ENCODE measurements at places on chromosomes 2 and 18.

DNA sequence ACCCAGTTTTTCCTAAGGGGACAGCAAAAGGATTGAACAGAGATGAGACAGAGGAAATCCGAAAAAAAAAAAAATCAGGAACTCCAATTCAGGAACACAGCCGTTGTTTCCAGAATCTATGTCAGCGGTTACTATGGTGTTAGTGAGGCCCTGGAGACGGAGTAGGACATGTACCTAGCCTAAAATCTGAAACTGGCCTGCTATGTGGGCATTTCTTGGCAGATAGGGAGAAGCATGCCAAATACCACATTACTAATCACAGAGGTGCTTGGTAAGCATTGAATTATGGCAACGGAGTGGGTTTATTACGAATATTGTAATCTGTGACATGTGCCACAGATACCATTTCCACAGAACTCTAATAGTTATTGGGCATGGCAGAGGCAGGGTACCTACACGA, 530.6 kb downstream of the CCDC85A start:
- DNase-seq: no peak

- DNase-seq: no peak
Measured at GRCh38 chr2:25372405-25373268, 30.9 kb upstream of the DNMT3A start.

GRCh38 chr2:28801726-28802125, 8.9 kb upstream of the SPDYA start:
- no peak for DNase-seq

DNA sequence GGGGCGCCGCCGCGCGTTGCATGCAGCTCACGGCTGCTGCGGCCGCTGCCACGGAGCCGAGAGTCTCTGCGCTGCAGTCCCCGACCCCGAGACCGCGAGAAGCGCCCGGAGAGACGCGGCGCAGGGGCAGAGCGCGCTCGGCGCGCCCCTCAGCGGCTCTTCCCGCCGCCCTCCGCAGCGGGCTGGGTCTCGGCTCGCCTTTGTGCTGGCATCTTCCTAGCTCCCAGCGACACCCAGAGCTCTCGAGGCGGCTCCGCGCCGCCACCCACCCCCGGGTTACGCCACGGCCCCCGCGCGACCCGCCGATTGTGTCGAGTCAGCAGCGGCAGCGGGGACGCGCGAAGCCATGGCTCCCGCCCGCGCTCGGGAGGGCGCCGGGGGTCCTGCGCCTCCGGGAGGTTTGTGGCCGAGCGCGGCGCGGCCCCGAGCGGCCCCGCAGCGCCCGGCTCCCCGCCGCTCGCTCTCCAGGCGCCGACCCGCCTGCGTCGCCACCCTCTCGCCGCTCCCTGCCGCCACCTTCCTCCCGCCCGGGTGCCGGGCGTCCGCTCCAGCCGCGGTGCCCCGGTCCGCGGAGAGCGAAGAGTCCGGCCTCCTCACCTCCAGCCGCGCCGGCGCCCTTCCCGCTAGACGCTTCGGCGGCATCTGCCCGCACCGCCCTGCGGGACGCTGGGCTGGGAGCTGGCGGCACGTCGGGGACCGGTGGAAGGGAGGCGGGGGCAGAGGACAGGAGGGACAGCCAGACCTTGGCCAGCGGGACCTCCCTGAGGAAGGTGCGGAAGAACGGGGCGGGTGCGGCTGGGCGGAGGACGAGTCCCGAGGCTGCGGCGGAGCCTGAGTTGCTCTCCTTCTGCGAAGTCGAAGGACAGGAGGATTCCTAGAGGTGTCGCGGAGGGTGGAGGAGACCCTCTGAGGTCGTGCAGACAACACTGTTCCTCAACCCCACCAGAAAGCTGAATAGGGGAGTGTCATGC, 46.3 kb upstream of the CCDC150 start:
- DNase-seq: peak; percentile 80

- no peak for DNase-seq
Measured at GRCh38 chr18:79826966-79827365, 29.2 kb downstream of the KCNG2 start.

GRCh38 chr2:236731767-236732580, 162.3 kb downstream of the ACKR3 start:
- no peak for DNase-seq

DNA sequence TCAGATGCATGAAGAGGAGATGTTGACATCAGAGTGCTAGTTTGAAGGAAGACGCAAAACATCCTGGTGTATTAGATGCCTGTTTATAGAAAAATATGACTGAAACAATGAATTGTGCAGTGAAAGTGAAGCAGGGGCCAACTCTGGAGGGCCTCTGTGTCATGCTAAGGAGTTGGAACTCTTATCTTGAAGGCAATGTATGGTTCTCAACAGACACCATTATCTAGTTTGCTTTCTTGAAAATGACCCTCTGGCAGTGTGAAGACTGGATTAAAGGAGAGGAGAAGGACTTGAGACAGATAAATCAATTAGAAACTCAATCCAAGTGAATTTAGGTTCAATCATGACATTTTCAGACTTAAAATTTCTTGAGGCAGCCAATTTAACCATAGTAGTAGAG, 63.1 kb downstream of the ITGA4 start:
- DNase-seq: no peak

DNA sequence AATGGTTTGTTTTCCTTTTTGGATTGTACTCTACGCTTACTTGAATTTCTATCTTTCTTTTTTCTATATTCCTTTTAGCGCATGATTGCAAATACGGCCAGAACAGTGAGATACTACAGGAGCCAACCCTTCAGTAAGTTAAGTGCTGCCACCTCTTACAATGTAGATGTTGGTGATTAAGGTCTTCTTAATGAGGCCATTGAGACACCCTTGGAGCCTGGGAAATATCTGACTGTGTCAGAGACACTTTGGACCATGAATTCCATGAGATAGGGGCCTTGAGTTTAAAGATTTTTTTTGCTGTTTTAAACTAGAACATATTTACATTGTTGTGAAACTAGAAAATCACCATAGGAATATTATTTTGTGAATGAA, 27.1 kb upstream of the MAP3K20 start:
- DNase-seq: no peak

DNA sequence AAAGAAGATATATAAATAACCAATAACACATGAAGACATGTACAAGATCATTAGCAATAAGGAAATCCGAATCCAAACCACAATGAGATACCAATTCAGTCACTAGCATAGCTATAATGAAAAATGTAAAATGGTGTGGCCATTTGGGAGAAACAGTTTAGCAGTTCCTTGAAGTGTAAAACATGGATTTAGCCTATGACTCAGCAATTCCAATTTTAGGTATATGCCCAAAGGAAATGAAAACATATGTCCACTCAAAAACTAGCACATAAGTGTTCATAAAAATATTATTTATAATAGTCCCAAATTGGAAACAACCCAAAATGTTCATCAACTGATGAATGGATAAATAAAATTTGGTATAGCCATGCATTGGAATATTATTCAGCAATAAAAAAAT, 165.5 kb upstream of the CRIM1 start:
- DNase-seq: no peak

DNA sequence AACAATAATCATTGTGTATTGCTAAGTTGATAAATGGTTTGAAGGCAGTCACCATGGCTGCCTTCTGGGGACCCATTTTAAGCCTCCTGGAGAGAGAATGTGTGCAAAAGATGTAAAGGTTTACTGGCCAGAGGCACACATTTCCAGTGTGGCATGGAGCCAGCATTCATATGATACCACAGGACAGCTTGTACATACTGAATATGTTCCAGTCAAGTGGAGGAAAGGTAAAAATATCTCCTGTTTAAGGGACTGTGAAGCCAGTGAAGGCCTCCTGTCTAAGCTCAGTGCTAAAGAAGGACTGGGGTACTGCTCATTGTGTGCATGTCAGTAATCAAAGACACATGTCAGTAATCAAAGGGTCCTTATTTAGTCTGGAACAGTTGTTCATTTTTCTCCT, 119.2 kb downstream of the BABAM2 start:
- DNase-seq: no peak

- DNase-seq: no peak
Measured at GRCh38 chr2:71922091-71922490, 225.6 kb downstream of the CYP26B1 start.

- no peak for DNase-seq
Measured at GRCh38 chr2:230842473-230842872, 22.3 kb upstream of the ITM2C start.

DNA sequence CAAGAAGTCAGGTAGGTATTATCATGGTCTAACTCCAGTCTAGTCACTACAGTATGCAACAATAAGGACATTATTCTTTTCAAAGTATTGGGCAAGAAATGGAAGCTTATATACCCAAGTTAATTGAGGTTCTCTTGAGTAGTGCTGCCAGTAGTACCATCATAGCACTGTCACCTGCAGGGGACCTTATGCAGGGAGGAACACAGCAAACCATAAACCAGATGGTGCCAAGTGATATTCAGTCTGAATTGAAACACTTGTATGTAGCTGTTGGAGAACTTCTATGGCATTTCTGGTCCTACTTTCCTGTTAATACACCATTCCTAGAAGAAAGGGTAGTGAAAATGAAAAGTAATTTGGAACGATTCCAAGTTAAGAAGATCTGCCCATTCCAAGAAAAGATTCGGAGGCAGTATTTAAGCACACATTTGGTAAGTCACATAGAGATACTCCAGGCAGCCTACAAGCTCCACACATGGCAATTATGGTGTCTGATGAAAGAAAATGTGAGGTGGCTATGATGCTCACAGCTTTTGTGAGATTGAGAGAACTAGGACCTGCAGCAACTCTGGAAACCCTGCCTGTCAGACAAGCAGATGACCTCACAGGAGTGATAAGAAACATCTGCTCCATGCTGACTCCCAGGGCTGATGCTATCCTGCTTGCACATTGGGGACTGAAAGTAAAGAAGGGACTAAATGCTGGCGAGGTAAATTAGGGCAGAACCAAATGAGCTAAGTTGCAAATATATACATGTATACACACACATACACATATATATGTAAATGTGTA, 174.7 kb downstream of the MC4R start:
- DNase-seq: no peak

DNA sequence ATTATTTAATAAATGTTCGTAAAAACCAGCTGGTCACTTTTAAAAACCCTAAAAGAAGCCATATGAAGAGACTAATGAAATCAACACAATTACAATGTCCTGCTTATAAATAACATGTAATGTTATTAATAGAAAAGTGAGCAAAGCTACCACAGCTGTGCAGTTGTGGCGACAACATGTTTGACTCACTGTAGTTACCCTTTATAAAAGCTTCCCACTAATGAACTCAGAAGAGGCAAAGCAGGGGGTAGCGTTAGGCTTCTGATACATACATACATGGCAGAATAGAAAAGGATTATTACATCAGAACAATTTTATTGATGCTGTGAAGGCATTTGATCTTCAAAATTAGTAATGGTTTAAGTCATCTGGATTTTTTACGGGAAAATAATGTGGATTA, 219.7 kb downstream of the SLC4A10 start:
- no peak for DNase-seq

- DNase-seq: no peak
Measured at GRCh38 chr2:127807678-127808353, 3.2 kb downstream of the WDR33 start.

DNA sequence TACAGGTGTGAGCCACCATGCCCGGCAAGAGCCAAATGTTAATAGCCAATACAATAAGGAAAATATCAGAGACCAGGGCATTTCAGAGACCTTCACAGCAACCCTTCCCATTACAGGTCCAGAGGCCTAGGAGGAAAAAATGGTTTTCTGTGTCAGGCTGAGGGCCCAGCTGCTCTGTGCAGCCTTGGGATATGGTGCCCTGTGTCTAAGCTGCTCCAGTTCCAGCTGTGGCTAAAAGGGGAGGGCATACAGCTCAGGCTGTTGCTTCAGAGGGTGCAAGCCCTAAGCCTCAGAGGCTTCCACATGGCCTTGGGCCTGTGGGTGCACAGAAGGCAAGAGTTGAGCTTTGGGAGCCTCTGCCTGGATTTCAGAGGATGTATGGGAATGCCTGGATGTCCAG, 20.1 kb upstream of the CCDC195 start:
- no peak for DNase-seq

DNA sequence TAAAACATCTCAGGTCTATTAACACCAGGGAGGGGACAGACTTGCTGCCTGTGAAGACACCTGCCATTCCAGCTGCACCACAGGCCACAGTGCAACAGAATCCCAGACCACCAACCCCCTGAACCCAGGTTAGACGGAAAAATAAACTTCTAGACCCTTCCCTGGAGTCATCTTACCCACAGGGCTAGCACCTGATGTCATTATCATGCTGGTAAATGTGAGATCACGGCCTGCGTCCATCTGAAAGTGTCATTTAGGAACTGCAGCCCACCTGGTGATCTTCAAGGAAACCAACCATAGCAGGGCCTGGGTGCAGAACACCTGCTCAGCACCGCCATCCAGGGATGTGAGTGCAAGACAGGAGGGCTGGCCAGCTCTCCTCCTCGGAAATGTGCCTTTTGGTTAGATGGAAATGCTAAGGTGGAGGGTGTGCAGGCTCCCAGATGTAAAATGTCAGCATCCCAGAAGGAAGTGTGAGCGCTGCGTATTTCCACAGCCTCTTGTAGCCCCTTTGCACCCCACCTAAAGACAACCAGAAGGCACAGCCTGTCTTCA, 80.8 kb downstream of the PTGR3 start:
- DNase-seq: no peak

DNA sequence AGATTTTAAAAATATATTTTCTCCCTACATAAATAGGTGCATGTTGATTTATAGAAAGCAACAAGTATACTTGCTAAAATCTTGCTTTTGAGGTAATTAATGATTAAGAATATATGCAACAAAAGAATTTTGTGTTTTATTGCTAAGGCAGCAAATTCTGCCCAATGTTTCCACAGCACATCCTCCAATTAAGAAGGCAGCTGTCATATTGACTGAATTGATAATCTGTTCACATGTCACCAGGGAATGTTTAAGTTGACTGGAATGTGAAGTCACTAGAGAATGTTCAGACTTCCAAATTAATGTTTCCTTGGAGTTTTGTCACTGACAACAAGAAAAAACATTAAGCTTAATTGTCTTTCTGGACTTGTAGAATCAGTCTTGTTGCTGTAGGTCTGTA, 1602.7 kb upstream of the SLC39A10 start:
- DNase-seq: no peak

- peak; percentile 43 for DNase-seq
Measured at GRCh38 chr2:25131567-25132298, 36.6 kb downstream of the POMC start.

DNA sequence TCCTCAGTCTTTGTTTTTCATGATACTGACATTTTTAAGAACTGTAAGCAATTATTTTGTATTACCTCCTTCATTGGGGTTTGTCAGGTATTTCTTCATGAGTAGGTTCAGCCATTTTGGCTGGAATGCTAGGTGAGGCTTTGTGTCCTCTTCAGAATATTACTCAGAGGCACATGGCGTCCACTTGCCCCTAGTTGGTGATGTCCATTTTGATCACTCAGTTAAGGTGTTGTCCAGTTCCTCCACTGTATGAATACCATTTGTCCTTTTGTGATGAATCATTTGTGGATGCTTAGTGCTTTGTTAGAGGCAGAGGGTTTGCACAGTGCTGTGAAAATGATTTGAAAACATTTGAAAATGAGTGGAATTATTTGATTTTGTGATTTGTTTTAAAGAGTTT, 4.7 kb downstream of the IL1RL2 start:
- DNase-seq: no peak

Data from GM20000 (cell line).